Immature natural killer cell (primary cell): ENCODE measurements at places on chromosomes 16 and 17. TPM values are rescaled to one million over a fixed set of nuclear protein-coding genes. Genes with fewer than 3 reads are reported as not detected.

The OR2C1 gene
- polyA plus RNA-seq = not detected

The ALOX15B gene
- polyA plus RNA-seq = not detected

The PRDM7 gene
- polyA plus RNA-seq = not detected

The CMTM2 gene
- polyA plus RNA-seq = not detected

The ETV4 gene
- not detected for polyA plus RNA-seq

The ENPP7 gene
- polyA plus RNA-seq = 0.22 TPM

The MAP2K6 gene
- polyA plus RNA-seq = 13.9 TPM

The XYLT2 gene
- polyA plus RNA-seq = 17.4 TPM

The FASN gene
- polyA plus RNA-seq = 0.10 TPM

The CYBA gene
- polyA plus RNA-seq = 2,690 TPM

- no peak overlapping the region for H3K4me3 ChIP-seq
- no peak overlapping the region for H3K27ac ChIP-seq
- H3K4me1 ChIP-seq = peaks cover 12% of the 10 kb centered on the region
- H3K27me3 ChIP-seq = peaks cover 4% of the 10 kb centered on the region
- H3K36me3 ChIP-seq = peaks cover 23% of the 10 kb centered on the region
- DNase-seq = no peak
Measured at GRCh38 chr16:74450236-74450635, 29.0 kb upstream of the CLEC18B start.

DNA sequence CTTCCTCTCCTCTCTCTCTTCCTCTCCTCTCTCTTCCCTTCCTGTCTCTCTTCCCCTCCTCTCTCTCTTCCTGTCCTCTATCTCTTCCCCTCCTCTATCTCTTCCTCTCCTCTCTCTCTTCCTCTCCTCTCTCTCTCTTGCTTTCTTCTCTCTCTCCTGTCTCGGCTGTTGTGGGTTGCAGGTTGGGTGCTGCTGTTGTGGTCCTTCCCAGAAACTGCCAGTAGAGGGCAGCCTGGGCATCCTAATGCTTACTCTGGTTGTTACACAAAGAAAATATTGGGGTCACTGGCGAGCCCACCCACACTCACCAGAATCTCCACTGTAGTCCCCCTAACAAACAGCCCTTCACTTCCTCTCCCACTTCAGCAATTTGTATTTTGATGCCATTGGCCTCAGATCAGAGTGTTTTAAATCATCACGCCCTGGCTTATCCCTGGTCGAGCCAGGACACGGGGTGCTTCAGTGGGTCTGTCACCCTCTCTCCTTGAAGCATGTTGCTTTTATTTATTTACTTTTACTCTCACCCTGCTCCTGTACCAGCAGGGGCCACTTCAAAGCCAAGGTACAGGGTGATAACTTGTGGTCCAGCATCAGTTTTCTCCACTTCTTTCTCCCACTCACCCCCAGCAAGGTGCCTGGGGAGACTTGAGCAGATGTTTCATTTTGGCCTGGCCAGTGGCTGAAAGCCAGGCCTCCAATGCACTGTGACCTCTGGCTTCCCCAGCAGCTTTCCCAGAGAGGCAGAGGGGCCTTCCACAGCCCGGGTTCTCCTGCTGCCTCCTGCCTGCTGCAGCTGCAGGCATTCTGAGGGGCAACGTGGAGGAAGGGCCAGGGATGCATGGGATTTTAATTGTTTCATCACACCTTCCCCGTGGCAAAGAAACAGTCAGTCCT is 4.7 kb upstream of the MMP15 start:
- no peaks in the 10 kb centered on the region for H3K36me3 ChIP-seq
- H3K4me1 ChIP-seq = peaks cover 16% of the 10 kb centered on the region

DNA sequence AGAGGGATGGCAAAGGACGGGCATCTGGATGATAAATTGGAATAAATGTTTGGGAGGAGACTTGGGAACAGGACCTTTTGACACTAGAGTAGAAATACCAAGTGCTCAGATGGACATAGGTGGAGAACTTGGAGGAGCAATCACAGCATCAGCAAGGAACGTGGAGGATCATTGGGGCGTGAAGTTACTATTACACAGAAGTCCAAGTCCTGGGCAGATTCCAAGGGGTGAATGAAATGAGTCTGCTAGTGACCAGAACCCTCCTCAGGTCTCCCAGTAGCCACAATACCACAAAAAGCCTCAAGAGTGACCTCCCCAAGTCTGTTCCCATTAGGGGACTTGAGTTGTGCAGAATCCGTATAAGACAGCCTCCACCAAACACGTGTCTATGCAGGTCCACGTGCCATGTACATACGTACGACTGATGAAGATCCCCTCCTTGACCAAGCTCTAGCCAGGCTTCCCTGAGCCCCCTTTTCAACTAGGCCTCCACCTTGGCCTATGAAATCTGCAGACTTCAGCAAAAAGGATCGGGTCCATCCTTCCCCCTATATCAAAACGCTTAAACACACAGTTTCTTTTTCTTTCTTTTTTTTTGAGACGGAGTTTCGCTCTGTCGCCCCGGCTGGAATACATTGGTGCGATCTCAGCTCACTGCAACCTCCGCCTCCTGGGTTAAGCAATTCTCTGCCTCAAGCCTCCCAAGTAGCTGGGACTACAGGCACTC is 2.2 kb downstream of the C17orf67 start:
- no peaks in the 10 kb centered on the region for H3K27me3 ChIP-seq
- H3K4me1 ChIP-seq = peaks cover 35% of the 10 kb centered on the region
- no peak for DNase-seq
- peak overlapping the region; percentile 46 for H3K4me3 ChIP-seq
- H3K36me3 ChIP-seq = peaks cover 9% of the 10 kb centered on the region

GRCh38 chr17:41593306-41593981 is 6.7 kb upstream of the KRT14 start:
- no peak for DNase-seq
- H3K4me3 ChIP-seq = no peak overlapping the region
- H3K27me3 ChIP-seq = peaks cover 3% of the 10 kb centered on the region
- no peak overlapping the region for H3K27ac ChIP-seq

DNA sequence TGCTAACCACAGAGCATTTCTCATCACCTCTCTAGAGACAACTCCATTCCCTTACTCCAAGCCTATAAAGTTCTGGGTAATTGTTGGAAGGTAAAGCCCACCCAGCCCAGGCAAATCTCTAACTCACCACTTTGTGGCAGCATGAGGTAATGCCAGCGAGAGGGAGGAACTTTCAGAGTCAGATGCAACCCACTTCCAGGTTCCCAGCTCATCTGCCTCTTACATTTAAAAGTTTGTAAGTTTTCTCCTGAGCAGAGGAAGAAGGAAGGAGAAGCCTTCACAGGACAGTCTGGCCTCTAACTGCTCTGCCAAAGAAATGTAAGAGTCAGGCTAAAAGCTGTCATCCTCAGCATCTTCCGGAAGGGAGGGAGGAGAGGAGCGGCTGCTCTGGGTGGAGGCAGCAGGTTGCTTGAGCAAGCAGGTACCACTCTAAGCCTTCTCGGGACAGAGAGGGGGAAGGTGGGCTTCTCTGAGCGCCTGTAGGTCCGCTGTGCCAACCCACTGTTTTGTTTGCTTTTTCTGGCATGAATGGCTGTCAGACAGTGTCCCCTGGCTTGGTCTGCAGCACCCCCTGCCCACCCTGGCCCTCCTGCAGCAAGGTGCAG is 1.0 kb downstream of the ZNF319 start:
- peaks cover 10% of the 10 kb centered on the region for H3K36me3 ChIP-seq
- H3K27me3 ChIP-seq = peaks cover 19% of the 10 kb centered on the region
- peak overlapping the region; percentile 93 for H3K27ac ChIP-seq
- DNase-seq = peak; percentile 25
- peak overlapping the region; percentile 88 for H3K4me3 ChIP-seq

- no peak overlapping the region for H3K4me3 ChIP-seq
- H3K4me1 ChIP-seq = no peaks in the 10 kb centered on the region
- H3K36me3 ChIP-seq = no peaks in the 10 kb centered on the region
- no peak for DNase-seq
- peaks cover 4% of the 10 kb centered on the region for H3K27me3 ChIP-seq
- H3K27ac ChIP-seq = no peak overlapping the region
Measured at GRCh38 chr17:27778183-27778582, 22.1 kb downstream of the NOS2 start.

DNA sequence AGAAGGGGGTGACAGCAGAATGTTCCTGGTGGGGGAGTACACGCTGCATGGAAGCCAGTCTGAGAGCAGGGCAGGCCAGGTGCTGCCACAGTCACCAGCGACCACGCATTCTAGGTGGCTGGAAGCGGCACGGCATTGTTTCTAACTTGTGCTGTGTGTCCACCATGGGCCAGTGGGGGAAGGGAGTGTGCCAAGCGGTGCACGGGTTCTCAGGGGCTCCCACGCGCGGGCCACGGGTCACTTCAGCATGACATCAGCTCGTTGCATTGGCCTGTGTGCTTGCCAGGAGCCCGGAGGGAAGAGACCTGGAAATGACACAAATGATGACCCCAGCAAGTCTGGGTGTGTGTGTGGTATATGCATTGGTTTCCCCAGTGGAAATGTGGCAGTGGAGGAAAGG is 164.9 kb upstream of the PLCG2 start:
- no peaks in the 10 kb centered on the region for H3K27me3 ChIP-seq
- H3K4me3 ChIP-seq = no peak overlapping the region
- H3K27ac ChIP-seq = no peak overlapping the region
- DNase-seq = no peak
- H3K4me1 ChIP-seq = peaks cover 8% of the 10 kb centered on the region

DNA sequence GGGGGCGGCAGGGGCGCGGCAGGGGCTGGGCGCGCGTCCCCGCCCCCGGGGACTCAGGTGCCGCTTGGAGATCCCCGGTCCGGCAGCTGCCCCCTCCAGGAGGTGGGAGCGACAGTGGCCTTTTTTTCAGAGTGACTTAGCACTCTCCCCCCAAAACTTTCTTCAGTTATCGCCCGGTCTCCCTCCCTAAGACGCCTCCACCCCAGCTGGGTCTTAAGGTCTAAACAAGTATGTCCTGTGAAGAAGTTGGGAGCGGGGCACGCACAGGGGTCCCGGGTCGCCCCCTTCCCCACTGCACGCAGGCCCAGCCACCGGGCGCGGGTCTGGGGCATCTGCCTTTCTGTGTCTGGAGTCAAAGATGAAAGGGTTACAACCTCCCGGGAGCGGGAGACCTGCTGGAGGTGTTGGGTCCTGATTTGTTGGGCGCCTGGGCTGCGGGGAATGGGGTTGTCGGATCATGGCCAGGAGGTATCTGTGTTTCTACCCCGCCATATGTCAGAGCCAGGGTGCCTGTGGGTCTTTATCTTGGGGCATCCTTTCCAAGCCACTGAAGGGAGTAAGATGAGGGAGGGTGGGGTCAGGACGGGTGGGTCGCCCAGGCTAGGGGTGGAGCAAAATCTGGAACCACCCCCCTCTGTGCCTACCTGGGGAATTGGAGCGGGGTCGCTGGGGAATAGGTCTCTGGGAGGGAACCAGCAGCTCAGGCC is 757 bp downstream of the FMNL1 start:
- DNase-seq = peak; percentile 45
- peak overlapping the region; percentile 100 for H3K4me3 ChIP-seq
- H3K36me3 ChIP-seq = peaks cover 4% of the 10 kb centered on the region
- H3K27me3 ChIP-seq = peaks cover 30% of the 10 kb centered on the region

GRCh38 chr16:19696961-19697360 is 21.1 kb downstream of the KNOP1 start:
- peak overlapping the region; percentile 36 for H3K4me3 ChIP-seq
- H3K27me3 ChIP-seq = no peaks in the 10 kb centered on the region
- no peak for DNase-seq
- peaks cover 28% of the 10 kb centered on the region for H3K4me1 ChIP-seq
- H3K36me3 ChIP-seq = peaks cover 30% of the 10 kb centered on the region

- no peak overlapping the region for H3K4me3 ChIP-seq
- no peaks in the 10 kb centered on the region for H3K36me3 ChIP-seq
- no peak for DNase-seq
- peaks cover 1% of the 10 kb centered on the region for H3K27me3 ChIP-seq
- no peaks in the 10 kb centered on the region for H3K4me1 ChIP-seq
- H3K27ac ChIP-seq = no peak overlapping the region
Measured at GRCh38 chr17:56447171-56447570, 146.3 kb upstream of the NOG start.

- H3K27me3 ChIP-seq = peaks cover 4% of the 10 kb centered on the region
- no peaks in the 10 kb centered on the region for H3K36me3 ChIP-seq
- no peak for DNase-seq
Measured at GRCh38 chr16:80710918-80711317, 93.5 kb downstream of the CDYL2 start.

GRCh38 chr16:88553739-88554138 is 16.5 kb upstream of the ZC3H18 start:
- peak overlapping the region; percentile 81 for H3K27ac ChIP-seq
- peaks cover 83% of the 10 kb centered on the region for H3K4me1 ChIP-seq
- H3K27me3 ChIP-seq = peaks cover 4% of the 10 kb centered on the region
- H3K4me3 ChIP-seq = no peak overlapping the region
- H3K36me3 ChIP-seq = no peaks in the 10 kb centered on the region

DNA sequence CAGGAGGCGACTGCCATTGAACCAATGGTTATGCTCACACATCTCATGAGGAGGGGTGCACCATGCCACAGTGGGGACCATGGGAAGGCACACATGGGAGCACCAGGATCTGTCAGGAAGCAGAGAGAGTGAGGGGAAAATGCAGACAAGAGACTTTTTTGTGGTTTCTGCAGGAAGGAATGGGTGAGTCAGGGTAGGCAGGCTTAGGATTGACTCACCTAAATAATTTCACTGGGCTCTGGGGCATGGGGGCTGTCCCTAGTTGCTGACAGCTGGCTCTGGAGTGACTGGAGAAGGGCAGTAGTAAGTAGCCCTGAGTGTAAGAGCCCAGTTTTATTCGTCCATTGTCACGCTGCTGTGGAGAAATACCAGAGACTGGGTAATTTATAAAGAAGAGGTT is 202.4 kb downstream of the AXIN2 start:
- no peaks in the 10 kb centered on the region for H3K4me1 ChIP-seq
- H3K36me3 ChIP-seq = no peaks in the 10 kb centered on the region
- H3K27me3 ChIP-seq = peaks cover 7% of the 10 kb centered on the region
- no peak overlapping the region for H3K27ac ChIP-seq

DNA sequence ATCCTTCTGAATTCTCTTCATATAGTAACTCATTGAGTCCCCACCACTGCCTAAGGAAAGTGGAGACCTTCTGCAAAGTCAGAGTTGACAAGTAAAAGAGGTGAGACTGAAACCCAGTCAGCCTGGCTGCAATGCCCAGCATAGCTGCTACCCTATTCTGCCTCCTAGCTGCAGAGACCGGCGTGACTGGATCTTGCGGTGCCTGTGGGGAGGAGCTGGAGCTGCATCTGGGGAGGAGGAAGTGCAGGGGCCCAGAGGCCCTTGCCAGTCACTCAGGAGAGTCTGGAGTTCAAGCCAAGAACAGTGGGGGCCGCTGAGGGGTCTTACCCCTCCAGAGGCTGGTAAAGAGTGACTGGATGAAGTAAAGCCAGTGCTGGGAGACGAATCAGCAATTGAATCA is 35.0 kb upstream of the ZNF423 start:
- peaks cover 3% of the 10 kb centered on the region for H3K27me3 ChIP-seq
- H3K4me3 ChIP-seq = no peak overlapping the region
- H3K36me3 ChIP-seq = no peaks in the 10 kb centered on the region
- H3K4me1 ChIP-seq = no peaks in the 10 kb centered on the region
- no peak overlapping the region for H3K27ac ChIP-seq

DNA sequence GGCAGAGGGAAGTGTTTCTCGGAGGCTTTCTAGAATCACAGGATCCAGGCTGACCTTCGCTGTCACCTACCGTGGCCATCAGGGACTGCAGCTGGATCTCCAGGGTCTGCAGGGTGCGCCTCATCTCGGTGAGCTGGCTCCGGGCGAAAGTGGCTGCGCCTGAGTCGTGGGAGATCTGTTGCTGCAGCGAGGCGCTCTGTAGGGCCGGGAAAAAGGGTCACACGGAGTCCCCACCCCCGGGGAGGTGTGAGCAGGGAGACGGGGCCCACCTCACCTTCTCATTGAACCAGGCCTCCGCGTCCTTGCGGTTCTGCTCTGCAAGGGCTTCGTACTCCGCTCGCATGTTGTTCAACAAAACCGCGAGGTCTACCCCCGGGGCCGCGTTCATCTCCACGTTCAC is 2.9 kb downstream of the KRT28 start:
- H3K27me3 ChIP-seq = peaks cover 14% of the 10 kb centered on the region
- no peak overlapping the region for H3K4me3 ChIP-seq
- no peak for DNase-seq
- no peaks in the 10 kb centered on the region for H3K36me3 ChIP-seq
- H3K4me1 ChIP-seq = no peaks in the 10 kb centered on the region
- no peak overlapping the region for H3K27ac ChIP-seq
